ENCODE measurements at places on chromosomes 13 and 19.

DNA sequence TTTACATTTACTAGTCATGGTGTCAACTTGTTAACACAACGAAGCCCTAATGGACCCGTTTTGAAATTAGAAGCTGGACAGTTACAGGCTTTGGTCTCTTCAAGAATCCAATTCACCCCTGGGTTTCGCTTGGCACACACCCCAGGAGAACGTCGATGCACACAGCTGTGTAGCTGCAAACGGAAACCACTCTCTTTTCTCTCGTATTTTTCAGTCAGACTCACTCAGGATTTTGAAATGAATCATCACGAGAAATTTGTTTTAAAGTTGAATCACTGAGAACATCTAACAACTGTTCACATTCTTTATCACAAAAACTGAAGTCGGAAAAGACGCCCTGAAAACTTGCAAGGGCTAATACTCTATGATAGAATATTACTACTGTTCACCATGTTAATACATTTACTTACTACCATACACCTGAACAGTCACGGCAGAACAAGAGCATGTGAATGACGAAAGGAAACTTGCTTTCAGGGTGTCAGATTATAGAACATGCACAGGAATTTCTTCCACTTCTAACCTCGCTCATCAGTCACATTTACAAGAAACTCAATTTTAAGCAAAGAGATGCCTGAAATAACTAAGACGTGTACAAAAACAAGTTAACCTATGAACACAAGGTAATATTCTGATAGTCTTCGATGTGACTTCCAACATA, 4.7 kb downstream of the PNMA8A start:
- DNase-seq = no peak

GRCh38 chr13:60509601-60510386, 112.8 kb downstream of the TDRD3 start:
- no peak for DNase-seq

DNA sequence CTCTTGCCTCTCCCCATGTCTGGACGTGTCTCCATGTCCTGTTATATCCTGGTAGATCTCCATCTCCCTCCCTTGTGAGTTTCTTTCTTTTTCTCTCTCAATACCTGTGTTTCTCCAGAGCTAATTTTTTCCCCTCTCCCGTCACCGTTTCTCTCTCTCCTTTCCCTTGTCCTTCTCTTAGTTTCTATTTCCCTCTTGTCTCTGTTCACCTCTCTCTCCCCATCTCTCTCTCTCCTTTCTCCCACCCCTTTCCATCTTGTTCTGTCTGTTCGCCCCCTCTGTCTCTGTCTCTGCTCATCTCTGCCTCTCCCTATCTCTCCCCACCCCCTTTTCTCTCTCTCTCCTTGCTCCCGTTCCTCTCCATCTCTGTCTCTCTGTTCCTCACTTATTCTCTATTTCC, 13.0 kb downstream of the SLC8A2 start:
- DNase-seq = no peak

- no peak for DNase-seq
Observed at GRCh38 chr19:9995084-9995483, 15.2 kb downstream of the COL5A3 start.

GRCh38 chr19:18484992-18485391, 36.9 kb downstream of the ELL start:
- DNase-seq = no peak

DNA sequence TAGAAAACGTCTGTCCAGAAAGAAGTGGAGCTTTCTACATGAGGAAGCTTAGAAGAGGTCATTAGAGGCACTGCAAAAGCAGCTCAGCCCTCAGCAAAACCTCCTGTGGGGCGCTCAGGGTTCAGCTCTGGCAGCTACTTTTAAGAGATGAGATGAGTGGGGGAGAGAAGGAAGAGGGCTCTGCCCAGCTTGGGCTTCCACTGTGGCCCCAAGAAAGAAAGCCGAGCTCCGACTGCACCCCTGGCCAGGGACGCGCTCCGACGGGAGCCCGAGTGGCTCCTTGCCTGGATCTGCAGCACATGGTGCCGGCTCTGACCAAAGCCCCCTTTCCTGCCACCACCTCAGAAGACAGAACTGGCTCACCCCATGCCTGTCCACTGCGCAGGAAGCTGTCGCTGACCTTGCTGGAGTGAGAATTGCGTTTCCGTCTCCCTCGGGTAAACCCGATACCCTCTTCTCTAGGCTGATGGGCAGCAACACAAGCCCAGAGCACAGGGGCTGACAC, 36.4 kb downstream of the NAXD start:
- DNase-seq = no peak

- no peak for DNase-seq
Observed at GRCh38 chr13:43787997-43788396, 1.2 kb upstream of the ENOX1 start.

DNA sequence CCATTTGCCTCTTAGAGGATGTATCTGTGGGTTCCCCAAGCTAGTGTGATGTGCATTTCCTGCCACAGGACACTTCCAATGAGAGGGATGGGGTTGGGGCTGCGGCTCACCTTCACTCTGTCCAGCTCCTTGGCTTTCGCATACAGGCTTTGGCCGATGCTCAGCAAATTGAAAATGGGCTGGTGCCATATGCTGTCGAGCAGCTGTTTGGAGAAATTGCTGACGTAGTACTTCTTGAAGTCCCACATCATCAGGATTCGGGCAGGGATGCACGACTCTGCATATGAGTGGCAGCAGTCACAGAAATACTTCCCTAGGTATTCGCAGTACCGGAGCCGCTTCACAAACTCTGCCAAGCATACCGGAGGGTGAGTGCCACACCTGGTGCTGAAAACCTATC, 37.0 kb downstream of the RUBCNL start:
- DNase-seq = no peak

GRCh38 chr13:55366676-55367075, 1774.0 kb upstream of the PRR20A start:
- DNase-seq = no peak

- peak; percentile 22 for DNase-seq
Observed at GRCh38 chr19:17522988-17523872, 11.8 kb downstream of the PGLS start.

GRCh38 chr19:35249848-35250711, 1.3 kb downstream of the LSR start:
- DNase-seq = no peak

- DNase-seq = no peak
Observed at GRCh38 chr13:87954091-87954490, 282.9 kb downstream of the SLITRK5 start.

GRCh38 chr13:113782472-113782871, 23.4 kb downstream of the TMEM255B start:
- no peak for DNase-seq

- DNase-seq = no peak
Observed at GRCh38 chr13:60448907-60449510, 52.0 kb downstream of the TDRD3 start.

- DNase-seq = no peak
Observed at GRCh38 chr19:18814063-18814462, 17.7 kb upstream of the UPF1 start.

DNA sequence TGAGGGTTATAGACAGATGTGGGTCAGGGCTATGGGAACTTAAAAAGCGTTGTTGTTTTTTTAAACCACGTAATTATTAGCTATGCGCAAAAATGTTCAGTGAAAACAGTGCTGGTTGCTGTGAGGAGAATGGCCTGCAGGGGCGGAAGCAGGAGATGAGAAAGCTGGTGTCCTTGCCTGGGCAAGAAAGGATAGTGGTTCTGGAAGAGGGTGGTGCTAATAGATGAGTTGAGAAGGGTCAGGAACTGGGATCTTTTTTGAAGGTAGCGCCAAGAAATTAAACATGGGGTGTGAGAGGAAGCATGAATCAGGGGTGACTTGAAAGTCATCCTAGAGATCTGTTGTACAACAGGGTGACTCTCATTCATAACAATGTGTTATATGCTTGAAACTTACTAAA, 4.8 kb upstream of the SMG9 start:
- no peak for DNase-seq

Measured in activated CD4-positive, alpha-beta T cell treated with anti-CD3 and anti-CD28 coated beads for 4 hours (primary cell).